ENCODE measurements at places on chromosomes 7 and 10.
A peak's percentile ranks its signal among the peaks of the same experiment; 100 is the strongest.

- no peak overlapping the region for H3K4me3 ChIP-seq
- H3K27me3 ChIP-seq, result no peaks in the 10 kb centered on the region
- no peaks in the 10 kb centered on the region for H3K4me1 ChIP-seq
- H3K36me3 ChIP-seq, result no peaks in the 10 kb centered on the region
- no peak overlapping the region for H3K27ac ChIP-seq
Measured at GRCh38 chr7:82714883-82715282, 271.3 kb upstream of the CACNA2D1 start.

DNA sequence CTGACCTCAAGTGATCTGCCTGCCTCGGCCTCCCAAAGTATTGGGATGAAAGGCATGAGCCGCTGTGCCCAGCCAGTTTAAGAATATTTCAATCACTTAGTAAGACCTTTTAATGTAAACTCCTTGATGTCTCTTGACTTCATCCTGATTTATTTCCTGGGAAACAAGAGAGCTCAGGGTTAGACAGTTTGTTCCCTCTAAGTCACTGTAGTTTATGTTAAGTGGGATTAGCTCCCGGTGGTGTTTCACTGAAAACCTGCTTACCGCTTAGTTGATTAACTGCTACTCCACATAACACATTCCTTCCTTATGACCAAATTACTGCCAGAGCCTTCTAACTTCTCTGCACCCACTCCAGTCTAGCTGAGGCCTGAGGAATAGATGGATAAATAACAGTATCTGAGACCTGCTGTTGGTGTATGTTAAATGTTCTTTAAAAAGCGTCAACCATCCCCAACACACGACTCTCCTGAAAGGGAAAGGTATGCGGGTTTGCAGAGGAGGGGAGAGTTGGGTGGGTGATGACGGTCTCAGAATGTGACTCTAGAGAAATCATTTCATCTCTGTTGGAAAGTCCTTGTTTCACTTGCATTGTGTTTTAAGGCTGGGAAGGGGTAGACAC, 48.7 kb downstream of the CREB3L2 start:
- H3K4me1 ChIP-seq, result peaks cover 24% of the 10 kb centered on the region
- H3K4me3 ChIP-seq, result no peak overlapping the region
- no peak overlapping the region for H3K27ac ChIP-seq
- H3K27me3 ChIP-seq, result no peaks in the 10 kb centered on the region
- no peak for DNase-seq

DNA sequence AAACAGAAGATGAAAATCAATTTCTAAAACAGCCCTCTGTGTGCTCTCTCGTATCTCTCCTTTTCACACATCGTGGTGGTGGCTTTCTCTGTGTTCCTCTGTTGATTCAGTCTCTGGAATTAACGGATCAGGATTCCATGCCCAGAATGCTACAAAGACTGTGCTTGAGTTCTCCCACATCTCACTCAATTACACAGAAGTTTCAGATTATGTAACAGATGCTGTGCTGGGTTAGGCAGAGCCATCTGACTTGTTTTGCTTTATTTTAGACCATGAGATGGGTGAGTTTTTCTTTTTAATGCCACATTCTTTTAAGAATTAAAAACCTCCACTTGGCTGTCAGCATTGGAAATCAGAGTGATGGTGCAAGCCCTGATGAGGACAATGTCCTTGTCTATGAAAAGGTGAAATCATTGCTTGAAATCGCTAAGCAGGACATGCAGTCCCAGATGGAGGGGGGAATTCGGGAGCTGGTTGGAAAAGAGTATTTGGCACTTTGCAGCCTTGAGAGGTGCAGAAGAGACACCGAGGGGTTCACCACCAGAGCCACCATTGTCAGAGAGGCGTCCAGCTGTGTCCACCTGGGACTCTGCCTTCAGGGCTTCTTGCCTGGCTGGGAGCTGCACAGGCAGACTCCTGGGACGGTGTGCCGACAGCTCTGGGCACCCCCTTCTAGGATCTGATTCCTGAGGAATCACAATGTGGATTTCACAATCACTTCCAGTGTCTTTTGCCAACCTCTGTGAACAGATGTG, 80.4 kb downstream of the EGFR start:
- no peak overlapping the region for H3K4me3 ChIP-seq
- H3K27me3 ChIP-seq, result peaks cover 56% of the 10 kb centered on the region
- no peak overlapping the region for H3K27ac ChIP-seq

- peaks cover 3% of the 10 kb centered on the region for H3K36me3 ChIP-seq
- DNase-seq, result no peak
- H3K4me1 ChIP-seq, result peaks cover 18% of the 10 kb centered on the region
- H3K27ac ChIP-seq, result peak overlapping the region; percentile 88
- no peaks in the 10 kb centered on the region for H3K27me3 ChIP-seq
Measured at GRCh38 chr7:134676743-134677142, 30.1 kb downstream of the BPGM start.

DNA sequence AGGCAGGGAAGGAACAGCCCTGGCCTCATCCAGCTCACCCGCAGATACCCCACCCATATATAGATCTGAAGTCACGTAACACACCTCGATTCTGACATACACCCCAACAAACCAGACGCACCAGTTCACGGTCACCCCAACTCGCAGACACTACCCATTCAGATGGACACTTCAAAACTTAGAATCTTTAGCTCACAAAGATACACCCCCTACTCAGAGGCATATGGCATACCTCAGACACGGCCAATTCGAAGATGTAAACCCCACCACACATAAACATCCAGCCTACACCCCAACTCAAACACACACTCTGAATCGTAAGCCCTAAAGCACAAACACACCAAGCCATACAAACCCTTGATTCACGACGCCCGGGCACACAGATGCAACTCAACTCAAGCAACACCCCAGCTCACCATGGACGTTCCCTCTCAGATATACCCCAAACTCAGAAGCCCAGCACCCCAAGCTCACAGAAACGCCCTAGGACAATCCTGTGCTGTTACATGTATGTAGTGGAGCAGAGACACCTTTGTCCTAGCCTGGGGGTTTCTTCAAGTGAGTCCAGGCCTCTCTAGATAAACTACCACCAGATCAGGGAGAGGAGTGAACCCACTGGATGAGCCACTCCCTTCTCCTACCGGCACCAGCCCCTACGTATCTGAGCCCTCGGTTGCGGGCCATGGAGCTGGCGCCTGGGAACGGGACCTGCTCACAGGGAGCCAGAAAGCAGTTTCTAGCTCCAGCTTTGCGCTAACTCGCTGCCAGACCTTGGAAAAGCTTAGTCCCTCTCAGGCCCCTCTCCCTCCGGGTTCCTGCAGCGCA, 8.8 kb downstream of the PSD start:
- H3K27me3 ChIP-seq, result peaks cover 42% of the 10 kb centered on the region
- H3K4me1 ChIP-seq, result peaks cover 32% of the 10 kb centered on the region
- peaks cover 8% of the 10 kb centered on the region for H3K36me3 ChIP-seq
- peak overlapping the region; percentile 90 for H3K4me3 ChIP-seq
- peak overlapping the region; percentile 79 for H3K27ac ChIP-seq

DNA sequence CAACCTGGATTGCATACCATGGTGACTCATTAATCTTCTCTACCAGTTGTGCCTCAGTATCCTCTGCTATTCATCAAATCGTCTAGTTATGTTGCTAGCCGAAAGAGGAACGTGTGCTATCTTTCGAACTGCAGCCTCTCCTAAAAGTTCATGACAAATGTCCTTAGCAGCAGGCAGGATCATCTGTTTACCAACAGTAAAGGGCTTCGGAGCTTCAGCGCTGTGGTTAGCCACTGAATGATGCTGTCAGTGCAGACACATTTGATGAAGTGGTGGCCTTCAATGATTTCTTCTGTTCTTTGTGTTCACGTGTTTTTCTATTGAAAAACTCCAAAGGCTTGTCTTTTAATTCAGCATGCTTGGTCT, 68.8 kb downstream of the CSTF2T start:
- H3K4me3 ChIP-seq, result no peak overlapping the region
- no peak for DNase-seq
- no peaks in the 10 kb centered on the region for H3K36me3 ChIP-seq
- peaks cover 9% of the 10 kb centered on the region for H3K27me3 ChIP-seq

DNA sequence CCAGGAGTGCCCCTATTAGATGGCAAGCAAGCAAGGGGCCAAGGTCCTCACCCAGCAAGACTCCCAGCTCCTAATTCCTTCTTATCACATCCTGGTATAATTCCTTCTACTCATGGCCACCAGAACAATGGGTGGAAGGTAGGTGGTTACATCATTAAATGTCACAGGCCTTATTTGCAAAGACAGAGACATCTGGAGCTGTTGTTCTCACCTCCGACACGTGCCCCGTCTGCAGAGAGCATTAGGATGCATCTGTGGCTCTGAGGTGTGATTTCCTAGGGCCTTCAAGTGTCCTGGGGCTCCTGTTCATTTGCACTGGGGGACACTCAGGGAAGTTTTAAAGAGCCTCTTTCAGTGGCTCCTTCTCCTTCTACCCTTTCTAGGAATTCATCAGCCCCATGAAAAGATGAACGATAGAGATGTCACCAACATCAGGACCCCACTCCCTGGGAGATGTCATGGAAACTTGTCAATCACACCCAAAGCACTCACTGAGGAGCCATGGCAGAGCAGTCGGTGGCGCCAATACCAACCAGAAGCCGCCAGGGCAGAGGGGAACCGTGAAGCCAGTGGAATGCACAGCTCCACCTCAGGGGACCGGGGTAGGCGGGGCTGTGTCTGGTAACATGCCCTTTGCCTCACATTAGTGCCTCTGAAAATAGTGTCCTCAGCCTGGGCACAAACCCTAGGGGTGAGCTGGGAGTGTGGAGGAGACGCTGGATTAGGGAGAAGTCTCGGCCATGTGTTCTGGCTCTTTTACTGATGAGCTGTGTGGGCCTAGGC, 2.9 kb upstream of the ATP6V0E2 start:
- no peaks in the 10 kb centered on the region for H3K36me3 ChIP-seq
- peak overlapping the region; percentile 81 for H3K4me3 ChIP-seq
- peak overlapping the region; percentile 93 for H3K27ac ChIP-seq
- DNase-seq, result no peak
- H3K4me1 ChIP-seq, result peaks cover 65% of the 10 kb centered on the region

DNA sequence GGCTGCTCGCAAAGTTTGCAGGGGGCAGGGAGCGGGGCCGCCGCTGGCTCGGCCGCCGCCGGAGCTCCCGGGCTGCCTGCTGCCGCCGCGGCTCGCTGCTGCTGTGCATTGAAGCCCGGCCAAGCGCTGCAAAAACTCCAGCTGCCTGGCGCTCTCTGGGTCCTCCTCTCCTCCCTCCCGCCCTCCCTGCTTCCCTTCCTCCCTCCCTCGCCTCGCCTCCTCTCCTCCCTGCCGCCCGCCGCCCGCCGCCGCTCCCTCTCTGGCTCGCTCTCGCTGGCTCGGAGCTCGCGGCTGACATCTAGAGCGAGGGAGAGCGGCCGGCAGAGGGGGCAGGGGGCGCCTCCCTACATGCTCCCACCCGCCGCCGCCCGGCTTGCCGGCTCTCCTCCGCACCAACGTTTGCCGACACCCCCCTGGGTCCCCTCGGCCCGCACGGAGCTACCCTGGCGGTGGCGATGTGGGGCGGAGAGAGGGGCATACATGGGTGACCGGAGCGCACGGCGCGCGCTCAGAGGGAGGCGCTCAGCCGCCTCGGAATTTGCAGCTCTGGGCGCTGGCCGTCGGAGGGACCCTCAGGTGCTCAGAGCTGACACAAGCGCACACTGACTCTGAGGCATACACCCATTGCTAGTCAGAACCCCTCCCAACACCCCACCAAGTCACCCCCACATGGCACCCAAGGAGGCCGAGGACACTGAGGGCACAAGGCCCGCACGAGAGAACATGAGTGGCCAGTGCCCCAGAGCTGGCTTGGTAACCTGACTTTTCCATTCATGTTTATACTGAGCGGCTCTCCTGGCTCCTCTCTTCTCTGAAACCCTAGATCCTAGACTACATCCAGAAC, 1.2 kb upstream of the PLXNA4 start:
- peaks cover 69% of the 10 kb centered on the region for H3K27me3 ChIP-seq
- peak overlapping the region; percentile 79 for H3K4me3 ChIP-seq
- H3K4me1 ChIP-seq, result peaks cover 32% of the 10 kb centered on the region
- H3K36me3 ChIP-seq, result peaks cover 2% of the 10 kb centered on the region
- H3K27ac ChIP-seq, result no peak overlapping the region

DNA sequence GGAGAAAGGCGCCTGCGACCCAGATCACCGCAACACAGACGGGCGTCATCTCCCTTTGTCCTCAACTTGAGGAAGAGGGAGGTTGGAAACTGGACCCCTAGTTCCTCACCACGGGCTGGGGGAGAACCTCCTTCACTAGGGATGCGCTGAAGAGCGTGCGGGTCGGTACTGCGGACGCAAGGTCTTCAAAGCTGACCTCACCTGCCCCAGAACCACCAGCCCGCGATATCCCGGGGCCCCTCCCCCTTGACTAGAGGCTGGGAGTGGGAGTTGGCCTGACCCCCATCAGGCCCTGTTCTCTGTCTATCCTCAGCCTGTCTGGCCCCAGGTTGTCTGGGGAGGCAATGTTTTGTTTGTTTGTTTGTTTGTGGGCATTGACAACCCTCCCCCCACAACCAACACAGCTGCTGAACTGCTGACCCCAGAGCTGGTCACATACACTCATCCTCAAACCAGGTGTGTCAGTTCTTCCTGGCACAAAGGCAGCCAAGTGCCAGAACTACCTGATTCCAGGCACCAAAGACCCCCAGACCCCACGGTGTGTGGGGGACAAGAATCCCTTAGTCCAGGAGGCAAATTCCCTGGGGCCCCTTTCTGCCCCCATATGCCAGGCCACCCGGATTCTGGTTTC, 2.9 kb downstream of the NPM3 start:
- no peak overlapping the region for H3K27ac ChIP-seq
- H3K4me3 ChIP-seq, result peak overlapping the region; percentile 88
- H3K4me1 ChIP-seq, result peaks cover 51% of the 10 kb centered on the region
- H3K27me3 ChIP-seq, result peaks cover 30% of the 10 kb centered on the region
- peaks cover 5% of the 10 kb centered on the region for H3K36me3 ChIP-seq

- H3K36me3 ChIP-seq, result no peaks in the 10 kb centered on the region
- H3K27ac ChIP-seq, result peak overlapping the region; percentile 43
- peaks cover 5% of the 10 kb centered on the region for H3K4me1 ChIP-seq
Measured at GRCh38 chr10:43961523-43962345, 313.1 kb upstream of the ZNF32 start.

DNA sequence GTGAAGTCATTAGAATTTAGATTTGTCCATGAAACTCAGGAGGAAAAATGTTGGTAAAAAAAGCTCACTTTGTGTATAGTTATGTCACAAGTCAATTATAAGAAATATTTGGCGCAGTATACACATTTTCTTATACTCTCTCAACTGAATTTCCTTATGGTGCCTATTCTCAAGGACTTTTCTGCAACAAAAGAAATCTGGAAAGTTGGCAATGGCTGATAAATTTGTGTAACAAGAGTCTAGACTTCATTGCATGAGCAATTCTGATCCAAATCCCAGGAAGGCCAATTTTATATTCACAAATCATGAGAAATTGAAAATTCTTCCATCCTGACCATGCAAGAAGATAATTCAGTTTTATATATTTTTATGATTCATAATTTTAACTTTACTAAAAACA, 35.7 kb downstream of the PPP1R3A start:
- no peak overlapping the region for H3K27ac ChIP-seq
- DNase-seq, result no peak
- no peaks in the 10 kb centered on the region for H3K4me1 ChIP-seq
- H3K27me3 ChIP-seq, result no peaks in the 10 kb centered on the region
